ENCODE measurements at places on chromosomes 4 and X.

GRCh38 chrX:115047715-115048114, 30.3 kb upstream of the IL13RA2 start:
- DNase-seq, result no peak

GRCh38 chrX:40722930-40723329, 12.4 kb downstream of the MED14 start:
- no peak for DNase-seq

DNA sequence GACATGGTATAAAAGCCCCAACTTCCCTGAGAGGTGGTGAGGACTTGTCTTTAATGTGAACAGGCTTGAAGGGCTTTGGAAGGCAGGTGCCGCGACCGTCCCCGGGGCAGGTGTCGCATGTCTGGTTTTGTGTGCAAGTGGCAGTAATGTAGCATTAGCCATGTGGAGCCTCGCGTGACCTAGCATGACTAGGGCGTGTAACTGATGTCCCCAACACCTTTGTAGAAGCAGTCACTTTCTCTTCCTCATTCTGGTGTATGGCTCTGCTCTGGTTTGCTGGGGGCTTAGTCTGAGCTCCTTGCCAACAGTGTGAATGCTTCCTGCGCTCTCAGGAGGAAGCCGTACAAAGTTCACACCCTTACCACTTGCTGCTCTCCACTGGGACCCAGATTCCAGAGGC, 145.7 kb downstream of the AMMECR1 start:
- DNase-seq, result no peak

GRCh38 chrX:68894513-68895340, 65.9 kb downstream of the EFNB1 start:
- peak; percentile 93 for DNase-seq

- no peak for DNase-seq
Observed at GRCh38 chrX:14056206-14056605, 26.5 kb upstream of the GEMIN8 start.

GRCh38 chr4:96649536-96649935, 809.6 kb downstream of the PDHA2 start:
- peak; percentile 22 for DNase-seq

GRCh38 chr4:127503111-127503510, 129.6 kb upstream of the INTU start:
- DNase-seq, result no peak

DNA sequence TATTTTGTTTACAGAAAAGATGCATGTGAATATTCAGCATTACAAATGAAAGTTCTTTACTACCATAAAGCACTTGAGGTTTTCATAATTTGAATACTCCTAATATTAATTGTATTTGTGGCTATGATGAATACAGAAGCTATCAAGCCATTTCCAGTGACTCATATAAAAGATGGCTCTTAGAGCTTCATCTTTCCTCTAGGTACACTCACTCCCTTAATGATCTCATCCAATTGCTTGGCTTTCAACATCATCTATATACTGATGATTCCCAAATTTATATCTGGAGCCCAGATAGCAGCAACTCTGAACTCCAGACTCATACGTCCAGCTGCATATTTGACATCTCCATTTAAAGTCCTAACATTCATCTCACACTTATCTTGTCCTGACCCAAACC, 183.4 kb upstream of the FAM241A start:
- no peak for DNase-seq

GRCh38 chrX:131782646-131783045, 238.8 kb downstream of the OR13H1 start:
- no peak for DNase-seq

GRCh38 chrX:108123591-108124366, 32.2 kb downstream of the ATG4A start:
- no peak for DNase-seq

GRCh38 chr4:11602606-11603340, 174.1 kb upstream of the HS3ST1 start:
- DNase-seq, result no peak

DNA sequence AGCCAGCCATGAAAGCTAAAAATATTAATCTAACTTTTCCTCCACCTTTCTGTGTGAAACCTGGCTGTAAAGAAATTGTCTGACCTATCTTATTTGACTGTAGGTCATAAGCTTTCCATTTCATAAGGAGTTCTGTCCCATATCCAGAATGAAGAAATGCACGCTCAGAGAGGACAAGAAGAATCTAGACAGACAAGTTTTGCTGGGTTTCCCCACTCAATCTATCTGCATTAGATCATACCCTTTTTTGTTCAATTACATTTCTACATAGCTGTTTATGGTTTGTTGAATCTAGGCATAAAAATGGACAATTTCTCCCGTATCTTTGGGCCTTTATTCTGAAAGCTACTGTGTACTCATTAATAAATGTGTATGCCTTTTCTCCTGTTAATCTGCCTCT, 1495.1 kb downstream of the C4orf33 start:
- no peak for DNase-seq

- no peak for DNase-seq
Observed at GRCh38 chr4:617644-618641, 7.4 kb upstream of the PDE6B start.

DNA sequence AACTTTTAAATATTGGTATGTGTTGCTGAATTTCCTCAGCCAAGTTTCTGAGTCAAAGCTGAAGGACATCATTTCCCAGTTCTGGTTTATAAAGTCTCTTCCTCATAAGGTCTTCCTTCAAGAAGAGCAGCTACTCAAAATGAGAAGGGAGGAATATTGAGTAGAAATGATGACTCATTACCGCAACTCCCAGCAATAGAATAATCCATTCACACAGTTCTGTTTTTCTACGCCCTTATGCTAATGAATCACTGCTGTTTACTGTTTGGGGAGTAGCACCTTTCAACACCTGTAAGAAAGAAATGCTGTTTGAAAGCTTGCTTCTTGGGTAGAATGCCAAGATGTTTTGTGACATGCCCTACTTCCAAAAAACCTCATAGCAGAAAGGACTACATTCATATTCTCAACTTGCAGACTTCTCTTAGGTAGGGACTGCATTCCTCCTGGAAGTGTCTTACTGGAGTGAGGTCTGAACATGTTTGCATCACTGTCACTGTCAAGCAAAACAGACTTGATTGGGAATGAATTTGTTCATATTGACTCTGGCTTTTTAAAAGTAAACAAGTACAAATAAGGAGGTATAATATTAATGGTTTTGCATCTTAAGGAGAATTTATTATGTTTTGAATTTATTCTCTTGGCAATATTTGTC, 147.2 kb upstream of the BANK1 start:
- no peak for DNase-seq

DNA sequence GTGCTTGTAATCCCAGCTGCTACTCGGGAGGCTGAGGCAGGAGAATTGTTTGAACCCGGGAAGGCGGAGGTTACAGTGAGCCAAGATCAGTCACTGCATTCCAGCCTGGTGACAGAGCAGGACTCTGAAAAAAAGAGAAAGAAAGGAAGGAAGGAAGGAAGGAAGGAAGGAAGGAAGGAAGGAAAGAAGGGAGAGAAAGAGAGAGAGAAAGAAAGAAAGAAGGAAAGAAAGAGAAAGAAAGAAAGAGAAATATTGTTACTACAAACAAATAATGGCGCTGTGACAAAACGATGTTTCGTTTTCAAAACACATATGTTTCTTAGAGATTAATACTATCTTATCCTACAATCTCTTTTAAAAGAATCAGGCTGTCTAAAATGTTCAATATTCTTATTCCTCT, 42.1 kb upstream of the CCDC160 start:
- DNase-seq, result no peak

GRCh38 chrX:39853417-39854030, 244.2 kb downstream of the BCOR start:
- DNase-seq, result no peak

- no peak for DNase-seq
Observed at GRCh38 chrX:27694667-27695066, 104.5 kb downstream of the DCAF8L2 start.

DNA sequence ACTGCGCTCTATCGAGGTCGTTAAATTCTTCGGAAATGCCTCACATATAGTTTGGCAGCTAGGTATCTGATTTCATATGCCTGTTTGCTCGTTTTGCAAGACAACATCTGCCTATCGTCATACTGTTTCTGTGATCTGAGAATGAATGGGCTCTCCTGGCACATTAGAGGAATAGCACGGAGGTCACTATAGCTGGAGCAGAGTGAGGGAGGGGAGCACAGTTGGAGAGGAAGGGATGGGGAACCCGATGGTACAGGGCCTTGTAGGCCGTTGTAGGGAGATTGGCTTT, 552 bp downstream of the IKBKG start:
- DNase-seq, result no peak

DNA sequence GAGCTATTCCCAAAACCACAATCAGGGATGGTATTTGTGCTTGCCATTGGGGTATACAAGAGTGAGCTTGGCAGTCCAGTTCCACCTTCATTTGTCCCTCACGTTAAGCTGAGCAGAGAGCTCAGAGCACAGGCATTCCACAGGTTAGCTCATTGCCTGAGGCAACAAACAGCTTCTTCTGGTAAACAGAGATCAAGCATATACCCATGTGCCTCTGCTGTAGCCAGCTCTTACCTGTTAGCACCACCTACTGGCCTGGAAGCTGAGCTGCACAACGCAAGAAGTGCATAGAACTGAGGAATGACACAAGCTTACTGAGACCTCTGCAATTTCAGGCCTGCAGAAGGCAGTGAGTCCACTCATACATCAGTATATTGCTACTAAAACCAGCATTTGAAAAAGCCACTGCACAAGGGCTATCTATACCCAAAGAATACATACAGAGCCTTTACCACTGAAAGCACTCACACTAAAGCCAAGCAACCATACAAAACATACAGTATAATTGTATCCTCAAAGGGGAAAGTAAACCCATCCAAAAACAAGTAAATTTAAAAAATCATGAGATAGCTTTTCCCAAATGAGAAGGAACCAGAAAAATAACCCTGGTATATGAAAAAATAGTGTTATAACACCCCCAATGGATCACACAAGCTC, 258.3 kb upstream of the GABRA2 start:
- no peak for DNase-seq

DNA sequence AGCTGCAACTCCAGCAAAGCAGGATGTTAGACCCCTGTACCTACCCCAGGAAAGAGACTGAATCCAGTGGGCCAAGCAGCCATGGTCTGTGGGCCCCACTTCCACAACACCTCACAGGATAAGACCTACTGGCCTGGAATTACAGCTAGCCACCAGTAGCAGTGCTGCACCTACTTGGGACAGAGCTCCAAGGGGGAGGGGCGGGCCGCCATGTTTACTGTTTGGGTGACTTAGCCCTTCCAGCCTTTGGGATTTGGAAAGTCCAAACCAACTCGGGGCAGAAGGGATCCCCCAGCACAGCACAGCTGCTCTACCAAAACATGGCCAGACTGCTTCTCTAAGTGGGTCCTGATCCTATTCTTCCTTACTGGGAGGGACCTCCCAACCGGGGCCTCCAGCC, 9.1 kb upstream of the TMSB15B start:
- no peak for DNase-seq

GRCh38 chr4:127097061-127097460, 535.7 kb upstream of the INTU start:
- no peak for DNase-seq

- DNase-seq, result no peak
Observed at GRCh38 chrX:147770858-147771257, 140.9 kb upstream of the FMR1 start.

DNA sequence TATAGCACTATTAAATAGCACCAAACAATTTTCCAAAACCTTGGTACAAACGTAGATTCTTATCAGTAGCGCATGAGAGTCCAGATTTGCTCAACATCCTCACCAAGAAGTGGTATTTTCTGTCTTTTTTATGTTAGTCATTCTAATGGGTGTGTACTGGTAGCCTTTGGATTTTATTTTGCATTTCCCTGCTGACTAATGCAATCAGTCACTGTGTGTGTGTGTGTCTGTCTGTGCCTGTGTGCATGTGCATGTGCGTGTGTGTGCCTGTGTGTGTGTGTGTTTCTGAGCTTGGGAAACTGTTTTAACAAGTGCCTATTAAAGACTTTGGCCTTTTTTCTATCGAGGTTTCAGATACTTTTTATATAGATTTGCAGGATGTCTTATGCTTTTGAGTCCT, 82.2 kb upstream of the MAGEA10 start:
- no peak for DNase-seq

- peak; percentile 97 for DNase-seq
Observed at GRCh38 chr4:80058740-80059139, 14.3 kb downstream of the ANTXR2 start.

GRCh38 chrX:56798339-56798711, 69.3 kb downstream of the NBDY start:
- DNase-seq, result no peak

DNA sequence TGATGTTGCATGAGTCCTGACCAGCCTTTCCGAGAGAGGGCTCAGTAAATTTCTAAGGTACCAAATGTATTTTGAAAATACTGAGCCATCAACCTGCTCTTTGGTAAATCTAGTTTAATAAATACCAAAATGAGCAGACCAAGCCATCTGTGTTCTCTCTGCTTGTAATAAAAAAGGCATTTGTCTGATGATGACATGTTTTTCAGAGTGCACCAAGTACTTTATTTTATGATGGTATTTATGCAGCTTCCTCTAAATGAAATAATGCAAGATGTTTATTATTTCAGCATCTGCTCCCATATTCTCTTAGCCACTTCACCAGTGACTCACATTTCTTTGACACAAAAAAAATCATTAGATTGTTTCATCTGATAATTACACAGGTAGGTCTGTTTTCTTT, 700.5 kb downstream of the TRIML1 start:
- DNase-seq, result no peak

GRCh38 chr4:145840162-145840768, 98.4 kb downstream of the ZNF827 start:
- peak; percentile 43 for DNase-seq

DNA sequence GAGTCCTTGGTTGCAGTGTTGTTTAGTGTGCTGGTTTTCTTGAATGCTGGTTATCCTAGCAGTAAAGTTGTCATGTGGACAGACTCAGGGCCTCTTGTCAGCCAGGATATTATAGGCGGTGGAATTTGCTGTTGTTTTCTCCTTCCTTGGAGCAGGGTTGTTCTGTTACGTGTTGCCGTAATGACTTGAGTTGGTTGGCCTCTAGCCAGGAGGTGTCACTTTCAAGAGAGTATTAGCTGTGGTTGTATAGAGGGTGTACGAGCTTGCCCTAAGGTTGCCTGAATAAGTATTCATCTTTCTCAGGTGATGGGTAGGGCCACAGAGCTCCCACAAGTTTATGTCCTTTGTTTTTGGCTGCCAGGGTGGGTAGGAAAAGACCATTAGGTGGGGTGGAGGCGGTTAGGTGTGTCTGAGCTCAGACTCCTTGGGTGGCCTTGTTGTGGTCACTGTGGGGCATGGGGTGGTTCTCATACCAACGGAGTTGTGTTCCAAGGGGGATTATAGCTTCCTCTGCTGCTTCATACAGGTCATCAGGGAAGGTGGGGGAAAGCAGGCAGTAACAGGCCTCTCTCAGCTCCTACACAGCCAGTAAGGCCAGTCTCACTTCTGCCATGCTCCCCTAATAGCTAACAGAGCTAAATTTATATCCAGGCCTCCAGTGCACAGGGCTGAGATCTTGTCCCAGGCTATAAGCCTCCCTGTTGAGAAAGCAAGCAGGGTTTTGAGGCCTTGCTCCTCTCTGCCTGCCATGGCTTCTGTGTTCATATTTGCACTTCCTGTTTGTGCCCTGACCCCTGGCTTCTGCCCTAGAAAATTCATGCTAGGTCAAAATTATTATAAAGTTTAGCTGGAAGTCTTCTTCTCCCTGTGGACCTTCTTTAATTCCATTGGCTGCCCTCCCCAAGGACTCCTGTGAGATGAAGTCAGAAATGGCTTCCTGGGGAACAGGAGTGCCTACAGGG, 594.7 kb downstream of the RAPGEF2 start:
- DNase-seq, result no peak

- DNase-seq, result no peak
Observed at GRCh38 chrX:97009391-97009790, 125.7 kb downstream of the RPA4 start.

- DNase-seq, result no peak
Observed at GRCh38 chrX:49257846-49258748, 6.4 kb downstream of the FOXP3 start.
